Mucosa of gallbladder (tissue), 1 donor: ENCODE measurements at places on chromosomes 12 and 14. TPM values are rescaled to one million over a fixed set of nuclear protein-coding genes. Genes with fewer than 3 reads are reported as not detected.

- no peak for DNase-seq
Observed at GRCh38 chr14:35252451-35252868, 39.7 kb upstream of the PSMA6 start.

Gene KRT3
- total RNA-seq, result not detected

DNA sequence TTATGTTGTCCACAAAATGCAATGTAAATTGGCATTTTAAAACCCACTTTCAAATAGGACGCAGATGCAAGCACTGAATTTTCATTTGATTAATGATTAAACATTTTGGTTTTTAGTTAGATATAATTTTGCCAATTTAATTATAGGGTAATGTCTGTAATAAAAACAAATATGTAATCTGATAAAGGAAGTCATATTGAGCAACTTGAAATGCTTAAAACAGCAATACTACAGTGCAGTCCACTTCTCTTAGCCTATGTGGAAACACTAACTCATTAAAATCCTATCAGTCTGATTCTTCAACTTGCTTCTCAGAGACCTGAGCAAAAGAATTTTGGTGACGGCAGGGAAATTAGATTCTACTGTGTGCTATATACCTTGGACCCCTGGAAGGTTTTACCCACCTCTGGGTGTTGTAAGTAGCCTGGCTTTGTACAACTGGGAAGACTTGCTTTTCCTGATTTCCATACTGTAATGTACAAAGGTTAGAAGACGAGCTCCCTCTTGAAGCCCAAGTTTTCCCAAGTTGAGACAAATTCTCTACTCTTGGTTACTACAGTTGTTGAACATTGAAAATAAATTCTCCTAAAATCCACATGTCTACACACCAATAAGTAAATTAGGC lies 4.1 kb downstream of the TRHDE start:
- DNase-seq, result no peak

Gene C12orf56
- 0.52 TPM for total RNA-seq

GRCh38 chr14:63853831-63854293 lies 1.1 kb downstream of the SYNE2 start:
- DNase-seq, result peak; percentile 63

DNA sequence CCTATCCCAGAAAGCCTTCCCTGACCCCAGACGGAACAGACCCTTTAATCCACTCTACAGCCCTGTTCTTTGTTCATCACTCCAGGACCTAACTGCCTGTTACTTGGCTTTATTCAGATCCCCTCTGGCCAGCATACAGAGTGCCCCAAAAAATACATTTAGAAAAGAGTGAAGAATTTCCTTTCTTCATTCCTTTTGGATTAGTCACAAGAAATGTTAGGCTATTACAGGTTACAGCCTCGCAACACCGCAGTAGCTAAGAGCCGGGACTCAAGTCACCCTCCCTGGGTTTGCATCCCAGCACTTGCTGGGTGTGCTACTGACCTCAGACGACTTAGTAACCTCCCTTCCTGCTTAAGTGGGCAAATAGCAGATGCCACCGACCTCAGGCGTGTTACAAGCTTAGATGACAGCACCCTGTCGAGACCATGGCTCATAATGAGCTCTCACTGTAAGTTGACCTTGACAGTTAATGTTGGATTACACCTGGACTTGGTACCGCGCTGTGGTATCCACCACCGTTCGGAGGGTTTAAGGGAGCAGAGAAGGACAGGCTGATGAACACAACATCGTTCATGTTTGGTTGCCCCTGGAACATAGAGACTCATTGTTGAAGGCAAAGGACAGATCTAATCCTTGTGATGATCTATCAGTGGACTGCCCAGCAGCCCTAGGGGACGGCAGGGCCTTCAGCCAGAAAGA lies 12.9 kb downstream of the GLRX5 start:
- no peak for DNase-seq
